ENCODE measurements at places on chromosomes 4 and X.
A peak's percentile ranks its signal among the peaks of the same experiment; 100 is the strongest.

DNA sequence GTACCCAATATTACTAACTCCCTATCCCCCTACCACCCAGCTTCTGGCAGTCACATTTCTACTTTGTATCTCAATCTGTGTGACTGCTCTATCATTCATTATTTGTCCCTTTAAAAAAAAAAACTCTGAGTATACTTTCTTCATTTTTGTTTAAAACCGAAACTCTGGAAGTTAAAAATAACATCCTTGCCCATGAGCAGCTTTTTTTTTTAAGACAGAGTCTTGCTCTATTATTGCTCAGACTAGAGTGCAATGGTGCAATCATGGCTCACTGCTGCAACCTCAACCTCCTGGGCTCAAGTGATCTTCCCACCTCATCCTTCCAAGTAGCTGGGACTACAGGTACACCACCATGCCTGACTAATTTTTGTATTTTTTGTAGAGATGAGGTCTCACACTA, 15.8 kb downstream of the UBE2K start:
- peaks cover 31% of the 10 kb centered on the region for H3K4me1 ChIP-seq
- no peak overlapping the region for H3K27ac ChIP-seq
- no peaks in the 10 kb centered on the region for H3K27me3 ChIP-seq
- DNase-seq, result no peak
- no peak overlapping the region for H3K4me3 ChIP-seq

- H3K27ac ChIP-seq, result peak overlapping the region; percentile 34
- DNase-seq, result no peak
- H3K4me1 ChIP-seq, result peaks cover 26% of the 10 kb centered on the region
- H3K27me3 ChIP-seq, result no peaks in the 10 kb centered on the region
- H3K4me3 ChIP-seq, result no peak overlapping the region
These were observed 29.4 kb downstream of the CTBP1 start for GRCh38 chr4:1219566-1219950.

- no peak overlapping the region for H3K4me3 ChIP-seq
- no peak for DNase-seq
- no peak overlapping the region for H3K27ac ChIP-seq
- H3K27me3 ChIP-seq, result no peaks in the 10 kb centered on the region
- peaks cover 12% of the 10 kb centered on the region for H3K36me3 ChIP-seq
- peaks cover 8% of the 10 kb centered on the region for H3K4me1 ChIP-seq
These were observed 45.5 kb upstream of the PHEX start for GRCh38 chrX:21986596-21986995.

GRCh38 chrX:23292354-23292987, 42.2 kb upstream of the PTCHD1 start:
- no peak for DNase-seq
- no peaks in the 10 kb centered on the region for H3K4me1 ChIP-seq
- H3K27me3 ChIP-seq, result no peaks in the 10 kb centered on the region
- H3K27ac ChIP-seq, result no peak overlapping the region
